ENCODE measurements at places on chromosomes 12 and 14.

DNA sequence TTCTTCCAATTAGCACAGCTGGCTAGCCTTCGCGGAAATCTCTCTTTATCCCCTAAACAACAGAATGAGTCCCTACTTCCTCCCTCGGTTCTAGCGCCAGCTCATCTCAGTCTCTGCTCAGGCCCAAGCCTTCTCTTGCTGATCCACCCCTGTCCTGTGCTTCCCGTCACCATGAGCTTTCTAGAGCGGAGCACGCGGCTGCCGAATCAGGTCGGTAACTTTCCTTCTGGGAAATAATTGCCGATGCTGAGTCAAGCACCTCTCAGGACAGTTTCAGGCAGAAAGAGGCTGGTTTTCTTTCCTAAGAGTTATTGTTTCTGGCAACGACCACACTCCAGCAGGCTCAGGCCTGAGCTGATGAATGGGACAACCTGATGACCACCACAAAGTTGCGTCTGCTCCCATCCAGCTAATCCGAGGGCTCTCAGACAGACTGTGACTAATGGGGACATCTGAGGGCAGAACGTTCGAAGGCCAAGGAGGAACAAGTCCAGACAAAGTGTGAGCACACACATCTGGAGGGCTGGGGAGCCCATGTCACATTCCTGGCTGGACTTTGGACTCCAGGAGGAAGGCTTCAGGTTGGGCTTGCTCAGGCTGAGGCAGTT lies 13.6 kb upstream of the GPR68 start:
- DNase-seq, result no peak

- peak; percentile 58 for DNase-seq
Observed at GRCh38 chr12:4027412-4027811, 154.2 kb upstream of the PARP11 start.

DNA sequence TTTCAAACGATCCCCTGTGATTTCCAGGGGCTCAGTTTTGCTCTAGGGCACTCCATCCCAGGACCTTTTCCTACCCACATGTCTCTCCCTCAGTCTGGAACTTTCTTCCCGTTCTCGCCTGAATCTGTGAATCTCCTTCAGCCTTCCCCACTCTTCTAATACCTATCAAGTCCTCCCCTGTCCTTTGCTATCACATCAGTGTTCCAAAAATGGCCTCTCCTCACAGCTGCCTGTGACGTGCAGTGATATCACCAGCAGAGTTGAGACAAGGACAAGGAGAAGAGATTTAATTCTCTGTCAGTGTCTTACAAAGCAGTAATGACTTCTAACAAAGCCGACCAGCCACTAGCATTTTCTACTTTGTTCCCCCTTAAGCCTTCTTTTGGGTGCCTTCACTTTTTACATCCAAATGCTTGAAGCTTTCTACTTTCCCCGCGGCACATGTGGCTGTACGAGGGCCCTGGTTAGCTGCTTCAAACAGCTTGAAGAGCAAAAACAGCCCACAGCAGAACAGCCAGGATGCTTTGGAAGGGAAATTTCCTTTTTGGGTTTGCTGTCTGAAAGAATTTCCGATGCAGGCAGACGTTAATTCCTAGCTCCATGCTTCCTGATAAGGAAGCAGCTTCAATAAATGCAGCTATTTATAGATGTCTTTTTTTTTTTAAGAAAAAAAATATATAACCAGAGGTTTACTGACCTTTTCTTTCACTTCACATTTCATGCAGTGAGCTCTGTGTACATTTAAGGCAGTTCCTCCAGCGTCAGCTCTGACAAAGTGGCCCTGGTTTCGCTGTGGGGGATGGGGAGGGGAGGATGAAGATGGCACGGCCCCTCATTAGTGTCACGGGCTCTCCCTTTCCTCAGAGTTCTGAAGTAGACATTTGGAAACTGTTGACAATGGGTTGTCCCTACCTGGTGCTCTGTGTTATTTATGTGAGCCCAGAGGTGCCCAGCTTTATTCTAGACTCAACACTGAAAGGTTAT lies 109.3 kb downstream of the ETV6 start:
- no peak for DNase-seq

- no peak for DNase-seq
Observed at GRCh38 chr12:22215467-22216253, 118.8 kb downstream of the ST8SIA1 start.

- no peak for DNase-seq
Observed at GRCh38 chr14:65281991-65282895, 130.3 kb upstream of the FUT8 start.
